ENCODE measurements at places on chromosomes 7 and 10. TPM values are rescaled to one million over a fixed set of nuclear protein-coding genes. Genes with fewer than 3 reads are reported as not detected.

GRCh38 chr10:126979311-126979710, 74.1 kb downstream of the DOCK1 start:
- no peak overlapping the region for H3K27ac ChIP-seq
- no peaks in the 10 kb centered on the region for H3K4me1 ChIP-seq
- DNase-seq, result no peak
- no peak overlapping the region for H3K4me3 ChIP-seq
- H3K36me3 ChIP-seq, result peaks cover 3% of the 10 kb centered on the region

DNA sequence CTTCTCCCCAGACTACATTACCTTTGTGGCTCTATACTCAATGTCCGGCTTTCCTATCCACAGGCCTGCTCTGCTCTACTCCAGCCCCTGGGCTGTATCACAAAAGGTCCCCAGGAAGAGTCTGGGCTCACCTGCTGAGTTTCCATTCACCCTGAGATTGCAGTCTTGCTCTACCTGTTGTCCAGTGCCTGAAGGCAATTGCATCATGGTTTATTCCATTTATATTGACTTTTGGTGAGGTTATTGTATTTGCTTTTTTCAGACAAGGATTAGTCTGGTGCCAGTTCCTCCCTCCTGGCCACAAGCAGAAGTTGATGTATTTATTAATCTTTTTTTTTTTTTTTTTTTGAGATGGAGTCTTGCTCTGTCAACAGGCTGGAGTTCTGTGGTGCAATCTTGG, 273.1 kb downstream of the XPNPEP1 start:
- H3K27ac ChIP-seq, result no peak overlapping the region
- H3K4me1 ChIP-seq, result no peaks in the 10 kb centered on the region
- DNase-seq, result no peak
- H3K36me3 ChIP-seq, result no peaks in the 10 kb centered on the region
- H3K27me3 ChIP-seq, result no peaks in the 10 kb centered on the region

DNA sequence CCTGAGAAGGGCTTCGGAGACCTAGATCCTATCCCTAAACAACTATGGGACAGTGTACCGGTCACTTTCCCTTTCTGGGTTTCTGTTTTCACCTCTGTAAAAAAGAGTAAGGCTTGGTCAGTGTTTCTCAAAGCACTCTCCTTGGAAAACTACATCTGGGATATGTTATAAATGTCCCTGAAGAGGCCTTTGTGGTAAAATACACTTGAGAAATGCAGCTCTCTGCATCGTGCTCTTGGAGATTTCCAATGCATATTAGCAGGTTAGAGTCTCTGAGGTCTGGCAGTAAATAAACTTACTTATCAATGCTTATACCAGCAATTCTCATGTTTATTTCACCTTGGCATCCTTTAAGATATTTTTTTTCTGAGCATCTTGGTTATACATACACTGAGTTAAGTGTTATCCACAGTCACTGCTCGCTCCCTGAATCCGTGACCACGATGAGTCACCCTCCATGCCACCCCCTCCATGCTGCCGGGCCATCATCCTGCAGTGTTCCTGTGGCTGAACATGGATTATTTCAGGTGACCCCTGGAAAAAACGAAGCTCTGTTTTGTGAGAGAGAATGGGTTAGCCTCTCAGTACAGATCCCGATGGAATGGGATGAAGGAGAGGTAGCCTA, 3.3 kb upstream of the TBXAS1 start:
- no peak overlapping the region for H3K4me3 ChIP-seq
- no peaks in the 10 kb centered on the region for H3K4me1 ChIP-seq
- H3K36me3 ChIP-seq, result no peaks in the 10 kb centered on the region
- H3K27me3 ChIP-seq, result no peaks in the 10 kb centered on the region
- no peak overlapping the region for H3K27ac ChIP-seq

DNA sequence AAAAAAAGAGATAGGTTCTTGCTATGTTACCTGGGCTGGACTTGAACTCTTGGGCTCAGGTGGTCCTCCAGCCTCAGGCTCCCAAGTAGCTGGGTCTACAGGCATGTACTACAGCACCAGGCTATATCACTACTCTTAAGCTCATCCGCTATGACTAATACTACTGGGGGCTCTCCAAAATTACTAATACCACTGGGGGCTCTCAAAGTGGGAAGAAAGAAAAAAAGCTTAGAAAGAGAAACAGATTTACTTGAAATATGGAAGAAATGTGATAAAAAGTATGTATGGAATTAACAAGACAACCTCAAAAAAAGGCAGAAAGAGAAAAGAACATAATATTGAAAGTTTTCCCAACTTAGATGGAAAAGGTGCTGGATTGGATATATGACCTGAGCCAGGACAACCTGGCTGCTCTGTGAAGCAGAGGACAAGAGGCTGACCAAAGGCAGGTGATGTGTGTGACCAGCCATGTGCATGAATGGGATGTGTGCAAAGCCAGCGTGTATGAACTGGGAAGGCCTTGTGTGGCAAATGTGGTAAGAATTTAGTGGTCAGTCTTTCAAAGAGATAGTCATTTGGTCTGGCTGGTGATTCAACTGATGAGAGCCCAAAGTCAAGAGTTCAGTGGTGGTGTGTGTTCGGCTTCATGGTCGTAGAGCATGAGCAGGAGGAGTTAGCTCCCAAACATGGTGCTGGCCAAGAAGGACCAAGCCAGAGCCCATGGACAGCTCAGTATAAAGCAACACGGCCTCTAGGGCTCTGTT, 232.4 kb upstream of the KLF14 start:
- H3K27ac ChIP-seq, result no peak overlapping the region
- no peak for DNase-seq
- no peaks in the 10 kb centered on the region for H3K27me3 ChIP-seq
- H3K4me3 ChIP-seq, result no peak overlapping the region
- H3K4me1 ChIP-seq, result peaks cover 7% of the 10 kb centered on the region

Gene KEL
- 0.49 TPM for total RNA-seq

Gene PRKCQ
- total RNA-seq, result 0.45 TPM

Gene RABGEF1
- total RNA-seq, result 30.3 TPM

DNA sequence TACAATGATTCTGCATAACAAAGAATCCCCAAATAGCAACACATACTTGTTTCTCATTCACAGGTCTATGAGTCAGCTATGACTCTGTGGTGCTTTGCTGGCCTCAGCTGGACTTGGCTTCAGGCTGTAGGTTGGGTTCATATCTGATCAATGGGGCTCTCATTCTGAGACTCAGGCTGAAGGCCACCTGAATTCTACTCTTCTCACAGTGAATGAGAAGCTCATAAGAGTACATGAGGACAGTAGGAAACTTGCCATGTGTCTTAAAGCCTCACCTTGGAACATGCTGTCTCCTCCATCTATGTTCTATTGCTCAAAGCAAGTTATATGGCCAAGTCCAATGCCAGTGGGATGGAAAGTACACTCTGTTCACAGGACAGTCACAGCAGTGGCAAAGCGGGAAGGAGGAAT, 292.9 kb downstream of the BMPER start:
- no peaks in the 10 kb centered on the region for H3K36me3 ChIP-seq
- H3K4me3 ChIP-seq, result no peak overlapping the region
- no peaks in the 10 kb centered on the region for H3K4me1 ChIP-seq
- no peak overlapping the region for H3K27ac ChIP-seq
- no peak for DNase-seq
- H3K27me3 ChIP-seq, result no peaks in the 10 kb centered on the region

GRCh38 chr10:32244421-32245207, 102.3 kb downstream of the EPC1 start:
- H3K27me3 ChIP-seq, result no peaks in the 10 kb centered on the region
- no peak overlapping the region for H3K27ac ChIP-seq
- H3K4me1 ChIP-seq, result no peaks in the 10 kb centered on the region
- no peak for DNase-seq
- H3K4me3 ChIP-seq, result no peak overlapping the region

DNA sequence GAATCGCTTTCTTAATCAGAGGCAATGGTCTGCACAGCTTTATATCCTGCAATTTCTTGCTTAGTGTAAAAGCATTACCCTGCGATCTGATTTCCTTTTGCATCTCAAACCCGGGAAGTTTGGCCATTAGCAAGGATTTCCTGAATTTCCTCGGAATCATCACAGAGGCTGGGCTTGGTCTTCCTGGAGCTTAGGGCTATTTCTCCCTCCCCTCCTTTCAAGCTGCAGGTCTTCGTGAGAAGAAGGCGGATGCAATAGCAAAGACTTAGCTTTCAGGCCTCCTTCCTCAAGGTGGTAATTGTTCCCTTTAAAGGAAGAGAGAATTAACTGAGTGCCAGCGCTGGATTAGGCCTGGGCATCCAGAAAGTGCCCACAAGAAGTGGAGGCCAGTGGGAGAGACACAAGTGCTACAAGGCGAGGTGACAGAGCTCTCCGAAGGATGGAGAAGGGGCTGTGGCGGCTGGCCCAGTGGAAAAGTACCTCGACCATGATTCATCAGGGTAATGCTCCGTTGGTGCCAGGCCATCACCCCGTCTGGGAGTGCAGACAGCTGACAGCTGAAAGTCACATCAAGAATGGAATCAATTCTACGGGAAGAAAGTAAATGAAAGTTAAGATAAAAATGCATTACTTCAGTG, 4.0 kb upstream of the ARMS2 start:
- no peak overlapping the region for H3K27ac ChIP-seq
- no peaks in the 10 kb centered on the region for H3K27me3 ChIP-seq
- H3K4me1 ChIP-seq, result peaks cover 2% of the 10 kb centered on the region
- DNase-seq, result no peak

GRCh38 chr7:44117801-44118429, 5.4 kb downstream of the POLD2 start:
- H3K27me3 ChIP-seq, result no peaks in the 10 kb centered on the region
- no peaks in the 10 kb centered on the region for H3K36me3 ChIP-seq
- no peak overlapping the region for H3K4me3 ChIP-seq

DNA sequence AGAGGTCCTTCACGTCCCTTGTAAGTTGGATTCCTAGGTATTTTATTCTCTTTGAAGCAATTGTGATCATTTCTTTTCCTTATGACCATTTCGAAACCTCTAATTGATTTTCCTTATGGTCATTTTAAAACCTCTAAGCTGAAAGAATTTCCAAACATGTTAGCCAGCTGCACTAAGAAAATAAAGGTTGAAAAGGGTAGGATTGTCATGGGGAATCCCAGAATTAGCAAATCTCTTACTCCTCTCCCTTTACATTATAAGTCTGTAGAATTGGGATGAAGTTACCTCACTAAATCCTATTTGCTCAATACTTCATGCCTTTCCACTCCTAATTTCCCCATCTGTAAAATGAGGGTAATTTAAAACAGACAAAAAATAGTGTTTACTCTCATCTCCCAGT, 79.5 kb downstream of the FAM185A start:
- DNase-seq, result no peak
- no peaks in the 10 kb centered on the region for H3K4me1 ChIP-seq
- no peaks in the 10 kb centered on the region for H3K27me3 ChIP-seq
- H3K36me3 ChIP-seq, result peaks cover 3% of the 10 kb centered on the region
- H3K4me3 ChIP-seq, result no peak overlapping the region
- no peak overlapping the region for H3K27ac ChIP-seq

DNA sequence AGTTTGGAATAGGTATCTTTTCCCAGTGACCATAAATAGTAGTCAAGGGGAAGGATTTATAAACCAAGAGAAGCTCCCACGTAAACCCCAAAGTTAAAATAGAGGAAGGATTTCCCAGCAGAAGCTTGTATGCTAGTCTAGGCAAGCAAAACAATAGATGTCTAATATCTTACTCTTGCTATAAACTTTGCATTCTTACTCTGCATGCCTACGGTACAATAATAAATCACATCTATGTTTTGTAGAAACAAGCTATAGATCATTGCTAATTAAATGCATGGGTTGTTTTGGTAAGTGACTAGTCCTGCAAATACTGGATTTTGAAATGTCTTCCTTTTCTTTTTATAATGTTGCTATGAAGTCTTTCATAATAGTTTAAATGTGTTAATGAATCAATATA, 585.5 kb downstream of the INHBA start:
- no peak for DNase-seq
- no peaks in the 10 kb centered on the region for H3K4me1 ChIP-seq
- H3K27ac ChIP-seq, result no peak overlapping the region
- H3K36me3 ChIP-seq, result no peaks in the 10 kb centered on the region
- no peaks in the 10 kb centered on the region for H3K27me3 ChIP-seq

DNA sequence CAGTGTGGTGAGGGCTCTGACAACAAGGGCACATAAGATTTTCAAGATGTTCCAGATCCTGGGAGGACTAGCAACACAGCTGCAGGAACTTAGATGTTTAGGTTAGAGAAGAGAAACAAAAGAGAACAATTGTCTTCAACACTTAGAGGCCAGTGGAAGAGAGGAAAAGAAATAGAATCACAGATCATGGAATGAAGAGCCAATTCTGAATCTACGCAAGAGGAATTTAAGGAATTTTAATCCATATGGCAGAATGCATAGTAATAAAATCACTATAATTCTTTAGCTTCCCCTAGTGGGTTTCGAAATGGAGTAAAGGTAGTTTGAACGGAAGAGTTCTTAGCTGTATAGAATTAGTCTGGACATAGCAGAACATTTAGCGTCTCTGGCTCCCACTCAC, 114.6 kb upstream of the LRRTM3 start:
- no peak overlapping the region for H3K27ac ChIP-seq
- no peak for DNase-seq
- no peak overlapping the region for H3K4me3 ChIP-seq
- no peaks in the 10 kb centered on the region for H3K27me3 ChIP-seq

All from aorta (tissue), 5 donors.